Activated CD4-positive, alpha-beta T cell treated with anti-CD3 and anti-CD28 coated beads, Interleukin-2, amount 50 U/mL, for 1 hour (primary cell): ENCODE measurements at places on chromosomes 12 and 14.

- DNase-seq = no peak
These were observed 21.6 kb downstream of the PLCZ1 start for GRCh38 chr12:18716236-18716635.

DNA sequence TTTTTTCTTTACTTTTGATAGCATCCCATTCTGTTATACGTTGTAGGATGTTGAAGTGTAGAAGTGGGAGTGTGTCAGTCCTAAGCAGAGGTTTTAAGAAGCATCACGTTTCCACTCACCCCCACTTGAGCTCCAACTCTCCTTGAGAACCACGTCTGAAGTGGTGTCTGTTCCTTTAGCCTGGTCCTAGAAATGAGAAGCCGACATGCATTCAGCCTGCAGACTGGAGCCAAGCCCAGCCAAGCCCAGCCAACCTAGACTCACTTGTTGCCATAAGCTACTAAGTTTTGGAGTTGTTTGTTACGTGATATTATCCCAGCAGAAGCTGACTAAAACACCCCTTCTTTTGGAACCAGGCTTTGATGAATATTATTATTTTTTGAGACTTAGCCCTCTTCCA is 4.4 kb upstream of the ELK3 start:
- DNase-seq = no peak

GRCh38 chr12:57692500-57692899 is 1.4 kb upstream of the OS9 start:
- no peak for DNase-seq

GRCh38 chr14:61561104-61561503 is 134.2 kb upstream of the HIF1A start:
- DNase-seq = no peak

DNA sequence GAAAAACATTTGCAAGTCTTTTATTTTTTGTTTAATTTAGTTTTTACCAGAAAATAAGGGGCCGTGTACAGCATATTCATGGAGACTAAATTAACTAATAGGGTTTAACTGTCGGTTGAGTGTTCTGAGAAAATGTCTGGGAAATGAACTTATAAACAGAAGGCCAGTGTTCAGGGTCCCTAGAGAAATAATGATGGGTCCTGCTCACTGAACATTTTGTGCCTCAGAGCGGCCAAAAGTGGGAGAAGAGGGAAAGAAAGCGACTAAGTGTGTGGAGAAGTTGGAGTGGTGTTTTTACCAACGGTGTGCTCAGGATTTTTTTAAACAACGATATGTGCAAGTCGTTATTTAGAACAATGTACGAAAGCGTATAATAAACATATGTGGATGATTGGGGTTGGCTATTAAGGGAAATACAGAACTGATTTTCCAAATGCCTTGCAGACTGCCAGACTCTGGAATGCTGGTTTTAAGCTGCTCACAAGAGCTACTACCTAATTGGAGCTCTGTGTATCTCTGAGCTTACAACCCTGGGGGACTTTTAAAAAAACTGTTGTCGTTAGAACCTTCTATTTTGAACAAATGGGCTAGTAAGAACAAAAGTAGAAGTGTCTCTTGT is 166.7 kb downstream of the SLC38A4 start:
- DNase-seq = no peak

DNA sequence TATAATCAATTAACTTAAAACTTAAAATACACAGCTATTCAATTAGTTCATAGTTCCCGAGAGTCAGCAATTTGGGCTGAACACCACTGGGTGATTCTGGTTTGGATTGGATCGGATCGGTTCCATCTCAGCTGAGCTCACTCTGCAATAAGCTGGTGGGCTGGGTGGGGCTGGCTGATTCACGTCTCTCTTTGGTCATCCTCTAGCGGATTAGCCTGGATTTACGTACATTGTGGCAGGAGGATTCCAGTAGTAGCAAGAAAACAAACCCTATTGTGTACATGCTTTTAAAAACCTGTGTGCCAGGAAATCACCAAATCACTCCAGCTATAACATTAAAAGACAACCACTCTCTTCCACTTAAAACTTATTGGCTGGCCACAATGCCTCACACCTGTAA is 3.2 kb upstream of the CLEC4C start:
- DNase-seq = no peak

GRCh38 chr12:33770652-33771051 is 251.6 kb upstream of the ALG10 start:
- no peak for DNase-seq

- DNase-seq = no peak
These were observed at the start of gene SERPINA6 for GRCh38 chr14:94322648-94323570. Gene SERPINA6, minus strand, starts transcription at chr14:94323336. Its CDS starts 8,688 bp downstream, at chr14:94314648.

DNA sequence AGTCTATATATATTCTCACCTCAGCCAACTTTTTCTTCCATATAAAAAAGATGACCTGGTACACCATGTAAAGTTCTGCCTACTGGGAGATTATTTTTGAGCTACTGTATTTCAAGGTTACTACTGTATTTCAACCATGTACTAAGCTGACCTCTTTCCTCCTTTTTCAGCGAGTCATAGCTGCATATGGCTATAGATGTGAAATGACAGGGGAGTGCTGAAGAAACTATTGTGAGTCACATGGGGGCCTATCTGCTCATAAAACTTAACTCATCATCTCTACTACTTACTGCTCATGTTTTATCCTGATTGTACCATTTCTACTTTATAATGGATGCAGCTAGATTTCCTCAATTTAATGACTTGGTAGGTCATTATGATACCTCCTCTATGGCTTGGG is 571.4 kb upstream of the ATP2B1 start:
- DNase-seq = no peak

GRCh38 chr12:132263061-132263360 is 66.4 kb downstream of the GALNT9 start:
- no peak for DNase-seq

DNA sequence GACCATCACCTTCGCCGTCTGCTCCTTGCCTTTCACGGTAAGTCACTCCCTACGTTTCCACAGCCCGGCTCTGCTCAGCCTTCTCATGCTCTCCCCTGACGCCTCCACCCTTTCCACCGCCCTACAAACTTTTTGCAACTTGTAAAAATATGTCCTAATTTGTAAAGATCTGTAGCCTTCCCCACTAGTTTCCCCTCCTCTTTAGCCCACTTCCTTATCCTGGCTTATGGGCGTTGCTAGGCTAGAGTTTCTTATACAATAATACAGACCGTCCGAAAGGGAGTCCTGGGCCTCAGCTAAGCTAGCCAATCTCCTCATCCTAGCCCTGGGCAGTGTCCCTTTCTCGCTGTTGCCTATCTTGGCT is 1.2 kb downstream of the PTGER2 start:
- DNase-seq = no peak

DNA sequence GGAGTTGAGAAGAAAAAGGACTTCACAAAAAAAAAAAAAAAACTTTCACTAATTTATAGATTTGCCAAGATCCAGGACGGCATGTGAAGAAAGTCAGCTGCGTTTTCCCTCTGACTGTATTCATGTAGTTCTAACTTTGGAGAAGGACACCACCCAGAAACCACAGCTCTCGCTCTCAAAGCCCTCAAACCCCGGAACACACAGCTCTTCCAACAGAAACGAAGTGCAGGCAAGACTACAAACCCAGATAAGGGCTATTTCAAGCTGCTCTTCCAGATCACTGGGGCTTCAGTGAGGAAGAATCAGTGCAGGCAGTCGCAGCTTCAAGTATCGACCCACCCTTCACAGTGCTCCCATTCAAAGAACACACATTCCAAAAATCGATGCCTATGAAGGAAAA is 13.2 kb downstream of the KCNH5 start:
- no peak for DNase-seq

GRCh38 chr14:27370775-27371174 is 772.9 kb upstream of the NOVA1 start:
- no peak for DNase-seq

DNA sequence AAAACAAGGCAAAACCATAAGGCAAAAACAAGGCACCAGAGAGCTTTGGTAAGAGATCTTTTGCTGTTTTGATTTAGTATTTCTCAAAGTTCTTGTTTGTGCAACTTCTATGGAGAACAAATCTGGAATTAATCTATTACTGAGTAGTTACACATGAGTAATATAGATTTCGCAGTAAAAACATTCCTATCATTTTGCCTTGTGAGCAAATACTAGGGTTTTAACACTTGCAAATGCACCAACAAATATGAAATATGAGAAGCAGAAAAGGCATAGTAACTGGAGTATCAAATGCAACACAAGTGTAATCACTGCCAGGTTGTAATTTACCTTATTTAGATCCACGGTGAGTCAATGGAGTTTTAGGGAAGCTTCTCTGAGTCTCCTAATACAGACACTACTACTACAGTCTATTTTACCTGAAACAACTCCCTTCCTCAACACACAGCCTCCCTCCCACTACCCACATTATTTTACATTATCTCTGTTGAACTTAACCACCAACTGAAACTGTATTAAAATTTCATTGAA is 324.1 kb downstream of the FLRT2 start:
- DNase-seq = no peak

GRCh38 chr14:31277085-31277484 is 69.5 kb upstream of the HECTD1 start:
- DNase-seq = no peak

GRCh38 chr14:81340201-81340600 is 59.9 kb downstream of the STON2 start:
- no peak for DNase-seq

DNA sequence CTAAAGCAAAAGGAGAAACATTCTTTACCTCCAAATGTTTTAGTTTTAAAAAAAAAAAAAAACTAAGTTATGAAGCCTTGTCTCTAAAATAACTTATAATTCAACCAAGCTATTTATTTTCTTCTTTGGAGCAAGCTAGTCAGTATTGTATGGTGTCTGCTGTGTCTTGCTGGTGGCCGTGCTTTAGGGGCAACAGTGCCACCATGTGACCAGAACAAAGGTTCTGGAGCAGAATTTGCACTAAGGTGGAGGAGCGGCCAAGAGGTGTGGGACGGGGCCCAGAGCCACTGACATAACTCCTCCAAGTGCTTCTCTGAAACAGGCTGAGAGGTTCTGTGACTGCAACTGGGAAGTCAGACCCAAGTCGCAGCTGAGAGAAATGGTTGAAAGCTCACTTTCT is 4.5 kb downstream of the FICD start:
- DNase-seq = no peak

- DNase-seq = no peak
These were observed 24.6 kb upstream of the BCL7A start for GRCh38 chr12:121996945-121997612.

GRCh38 chr12:20460956-20461355 is 92.6 kb downstream of the PDE3A start:
- no peak for DNase-seq

DNA sequence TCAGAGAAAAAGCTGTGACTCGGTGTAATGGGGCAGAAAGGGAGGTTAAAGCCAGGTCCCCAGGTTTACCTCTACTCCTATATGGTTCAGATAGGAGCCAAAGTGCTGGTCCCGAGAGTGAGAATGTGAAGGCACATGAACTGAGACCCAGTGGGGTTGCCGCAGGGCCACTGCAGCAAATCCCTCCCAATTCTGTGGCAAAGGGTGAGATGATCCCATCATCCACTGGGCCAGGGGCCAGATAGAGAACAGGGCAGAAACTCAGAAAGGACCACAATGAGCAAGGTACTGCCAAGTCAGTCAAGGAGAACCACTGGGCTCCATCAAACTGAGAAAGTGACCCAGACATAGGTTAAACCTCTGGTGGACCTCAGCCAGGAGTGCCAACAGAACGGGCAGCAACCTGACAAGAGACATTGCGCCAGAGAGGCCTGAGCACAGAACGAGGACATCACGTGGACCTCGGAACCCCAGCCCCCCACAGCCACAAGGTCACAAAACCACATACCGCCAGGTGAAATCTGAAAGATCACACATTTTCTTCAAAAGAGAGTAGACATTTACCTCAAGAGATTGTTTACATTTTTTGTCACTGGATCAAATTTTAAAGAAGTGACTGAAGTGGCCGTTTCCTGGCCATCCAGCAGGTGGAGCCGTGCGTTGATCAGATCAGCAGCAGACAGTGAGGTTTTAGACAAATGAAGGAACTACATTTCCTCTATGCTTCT is 20.5 kb upstream of the ITPR2 start:
- DNase-seq = peak; percentile 72

DNA sequence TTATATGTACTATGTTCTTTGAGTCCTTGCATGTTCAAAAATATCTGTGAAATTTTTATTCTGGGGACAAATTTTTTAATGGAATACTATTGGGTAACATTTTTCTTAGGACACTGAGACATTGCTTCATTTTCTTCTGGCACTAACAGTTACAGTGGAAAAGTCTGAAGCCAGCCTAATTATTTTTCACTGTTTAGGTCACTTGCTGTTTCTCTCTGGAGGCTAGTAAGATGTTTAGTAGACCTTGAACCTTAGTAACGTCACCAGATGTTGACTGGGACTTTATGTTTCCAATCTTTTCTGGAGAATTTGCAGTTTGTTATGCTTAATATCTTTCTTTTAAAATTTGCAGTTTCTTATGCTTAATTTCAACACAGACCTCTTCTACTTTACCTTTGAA is 12.3 kb upstream of the EPYC start:
- DNase-seq = no peak

- DNase-seq = no peak
These were observed 35.7 kb downstream of the RTL1 start for GRCh38 chr14:100867631-100868315.

GRCh38 chr12:8508910-8509841 is 4.1 kb upstream of the CLEC4D start:
- DNase-seq = no peak

DNA sequence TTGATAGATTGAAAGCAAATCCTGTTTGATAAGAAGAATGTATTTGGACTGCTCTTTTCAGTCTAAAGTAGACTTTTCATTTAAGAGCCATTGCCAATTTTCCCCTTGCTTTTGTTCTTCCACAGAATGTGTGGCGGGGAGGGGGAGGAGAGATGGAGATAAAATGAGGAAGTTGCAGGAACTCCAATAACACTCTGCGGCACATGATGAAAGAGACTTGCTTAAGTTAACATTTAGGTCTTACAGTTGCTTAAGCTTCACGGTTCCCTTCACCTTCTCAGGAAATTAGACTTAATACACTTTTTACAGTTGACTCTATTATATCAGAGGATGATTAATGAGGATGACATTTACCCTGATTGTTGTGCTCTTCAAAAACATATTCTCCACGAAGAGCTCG is 537.3 kb downstream of the TMTC2 start:
- no peak for DNase-seq

- DNase-seq = no peak
These were observed 17.3 kb downstream of the KITLG start for GRCh38 chr12:88562846-88563582.

- no peak for DNase-seq
These were observed 6.7 kb downstream of the ARHGEF25 start for GRCh38 chr12:57617942-57618341.

DNA sequence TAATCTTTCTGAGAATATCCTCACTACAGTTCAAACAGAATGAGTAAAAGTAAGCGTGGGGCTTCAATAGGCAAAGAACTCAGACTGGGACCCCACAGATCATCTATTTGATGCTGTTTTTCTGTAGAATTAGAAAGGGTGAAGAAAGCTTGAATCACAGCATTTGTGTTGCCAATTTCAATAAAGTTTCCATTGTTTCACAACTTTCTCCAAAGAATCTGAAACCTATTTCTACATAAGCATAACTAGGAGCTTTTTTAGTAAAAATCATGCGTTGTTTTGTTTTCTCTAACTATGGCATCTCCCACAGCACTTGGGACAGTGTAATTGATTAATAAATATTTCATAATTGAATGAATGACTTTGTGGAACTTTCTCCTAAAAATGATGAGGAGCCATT is 16.7 kb upstream of the NEDD1 start:
- no peak for DNase-seq

- DNase-seq = no peak
These were observed 404.4 kb downstream of the SLC6A15 start for GRCh38 chr12:84507956-84508850.
